ENCODE measurements at places on chromosomes 11 and 22.

DNA sequence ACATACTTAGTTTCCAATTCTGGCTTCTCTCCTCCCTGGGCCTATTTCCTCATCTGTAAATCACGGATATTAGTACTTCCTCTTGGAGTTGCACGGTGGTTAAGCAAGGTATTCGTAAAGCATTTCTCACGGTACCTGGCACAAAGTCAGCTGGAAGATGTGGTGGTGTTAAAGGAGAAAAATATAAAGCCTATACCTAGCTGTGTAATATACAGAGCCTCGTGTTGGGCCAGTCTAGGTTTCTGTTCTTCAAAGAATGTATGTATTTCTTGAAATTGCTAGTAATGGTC, 47.2 kb downstream of the DBX1 start:
- no peak for DNase-seq

DNA sequence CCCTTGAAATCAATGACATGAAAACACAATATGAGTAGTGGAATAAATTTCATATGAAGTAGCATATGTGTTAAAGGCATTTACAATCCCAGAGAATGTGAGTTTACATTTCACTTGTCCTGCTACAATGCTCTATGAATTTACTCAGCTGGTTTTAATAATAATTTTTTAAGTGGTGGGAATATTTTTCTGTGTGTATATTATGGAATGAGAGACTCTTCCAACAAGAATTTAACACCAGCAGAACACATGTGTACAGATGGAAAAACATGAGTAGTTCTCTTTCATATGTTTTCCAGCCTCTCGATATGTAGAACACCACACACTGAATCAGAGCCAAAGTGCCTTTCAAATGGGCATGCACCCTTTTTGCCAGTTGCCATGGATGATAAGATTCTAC, 170.4 kb downstream of the MAML2 start:
- no peak for DNase-seq

GRCh38 chr22:29503811-29504372, 23.9 kb downstream of the NEFH start:
- peak; percentile 72 for DNase-seq

DNA sequence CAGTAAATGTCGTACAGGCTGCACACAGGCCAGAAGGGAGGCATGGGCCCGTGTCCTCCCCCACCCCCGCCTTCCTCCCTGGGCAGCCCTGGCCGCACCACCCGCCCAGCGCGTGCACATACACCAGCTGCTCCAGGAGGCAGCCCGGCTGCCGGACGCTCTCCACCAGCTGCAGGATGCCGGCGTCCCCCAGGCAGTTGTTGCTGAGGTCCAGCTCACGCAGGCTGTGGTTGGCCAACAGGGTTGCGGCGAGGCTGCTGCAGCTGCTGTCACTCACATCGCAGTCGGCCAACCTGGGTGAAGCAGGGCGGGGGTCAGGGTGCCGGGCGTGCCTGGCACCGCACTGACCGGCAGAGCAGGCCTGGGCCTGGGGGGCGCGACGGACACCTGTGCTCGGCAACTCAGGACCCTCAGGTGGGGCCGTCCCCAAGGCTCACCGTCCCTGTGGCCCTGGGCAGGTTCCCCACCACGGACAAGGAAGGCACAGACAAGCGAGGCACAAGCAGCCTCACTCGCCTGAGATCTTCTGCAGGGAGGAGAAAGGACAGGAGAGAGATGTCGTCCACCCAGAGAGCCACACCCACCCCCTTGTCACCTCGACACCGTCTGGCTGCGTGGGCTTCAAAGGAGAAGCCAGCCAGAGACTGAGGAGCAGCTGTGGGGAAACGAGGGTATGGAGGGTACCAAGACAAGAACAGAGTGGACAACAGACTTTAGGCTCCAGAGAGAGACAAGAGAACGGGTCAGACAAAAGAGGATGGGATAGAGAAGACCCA, 12.1 kb downstream of the RNH1 start:
- no peak for DNase-seq

DNA sequence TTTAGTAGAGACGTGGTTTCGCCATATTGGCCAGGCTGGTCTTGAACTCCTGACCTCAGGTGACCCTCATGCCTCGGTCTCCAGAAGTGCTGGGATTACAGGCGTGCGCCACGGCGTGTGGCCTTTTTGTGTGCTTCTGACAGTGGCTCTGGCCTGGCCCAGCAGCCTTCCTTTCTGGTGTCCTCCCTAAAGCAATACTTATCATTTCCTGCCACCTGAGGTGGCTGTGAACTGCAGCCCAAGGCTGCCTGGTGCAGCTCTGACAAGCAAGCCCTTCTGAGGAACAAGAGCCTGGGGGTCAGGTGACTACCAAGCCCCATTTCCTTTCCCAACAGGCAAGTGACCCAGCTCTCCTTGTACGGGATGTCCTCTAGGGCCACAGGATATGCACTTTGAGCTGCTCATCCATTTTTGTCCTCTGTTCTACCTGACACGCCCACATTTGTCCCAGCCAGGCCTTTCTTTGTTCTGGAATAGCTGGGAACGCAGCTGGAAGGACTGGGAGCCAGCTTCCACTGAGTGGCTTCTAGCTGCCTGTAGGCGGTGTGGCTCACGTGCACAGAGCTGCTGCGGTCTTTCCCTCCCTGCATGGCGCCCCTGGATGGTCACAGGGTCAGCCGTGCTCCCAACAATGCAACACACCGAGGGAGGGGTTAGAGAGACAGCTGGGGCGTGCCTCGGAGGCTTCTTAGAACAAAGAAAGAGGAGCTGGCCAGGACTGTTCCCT, 12.3 kb upstream of the BID start:
- DNase-seq = no peak

Measured in RPMI8226 (cell line).